ENCODE measurements at places on chromosomes 3 and 15.
A peak's percentile ranks its signal among the peaks of the same experiment; 100 is the strongest.

DNA sequence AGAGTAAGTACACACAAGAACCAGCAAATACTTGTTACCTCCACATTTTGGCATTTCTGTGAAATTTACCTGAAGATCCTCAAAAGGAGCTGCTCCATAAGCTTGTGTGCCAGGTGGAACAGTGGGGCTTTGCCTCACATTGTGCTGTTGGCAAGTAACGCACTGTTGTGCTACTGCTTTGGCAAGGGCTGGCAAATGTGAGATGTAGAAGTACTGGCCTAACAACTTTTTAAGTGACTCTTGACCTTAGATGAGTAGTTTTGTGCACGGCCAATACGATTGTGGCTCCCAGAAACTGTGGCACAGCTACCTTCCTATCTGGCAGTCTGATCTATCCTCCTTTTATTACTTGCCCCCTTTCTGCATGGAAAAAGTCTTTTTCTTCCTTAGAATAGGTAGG, 337.0 kb downstream of the KCNH8 start:
- DNase-seq: no peak

GRCh38 chr15:90482124-90483011, 47.4 kb upstream of the CRTC3 start:
- peak; percentile 51 for DNase-seq

- no peak for DNase-seq
Measured at GRCh38 chr15:94443186-94443585, 211.8 kb downstream of the MCTP2 start.

DNA sequence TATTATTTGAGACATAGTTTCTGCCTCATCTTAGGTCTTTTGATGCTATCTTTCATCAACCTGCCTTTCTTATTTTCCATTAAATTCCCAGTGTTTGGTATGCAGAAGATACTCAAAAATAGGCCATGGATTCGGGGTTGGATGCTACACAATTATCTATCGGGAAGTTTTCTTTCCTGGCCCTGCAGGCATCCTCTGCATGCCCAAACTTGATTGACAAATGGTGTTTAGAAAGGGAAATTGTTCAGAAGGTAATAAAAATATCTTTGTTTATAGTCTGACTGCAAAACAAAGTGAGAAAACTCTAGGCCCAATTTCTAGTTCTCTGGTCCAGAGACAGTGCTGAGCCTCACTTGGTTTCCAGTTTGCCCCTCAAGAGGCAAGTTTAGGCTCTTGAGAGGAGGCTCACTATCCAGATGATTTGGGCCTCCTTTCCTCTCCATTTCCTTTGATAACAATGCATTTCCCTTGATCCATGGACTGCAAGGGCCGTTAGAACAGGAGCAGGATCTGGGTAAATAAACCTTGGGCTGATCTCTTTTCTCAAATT, 157.1 kb upstream of the DPH6 start:
- no peak for DNase-seq

DNA sequence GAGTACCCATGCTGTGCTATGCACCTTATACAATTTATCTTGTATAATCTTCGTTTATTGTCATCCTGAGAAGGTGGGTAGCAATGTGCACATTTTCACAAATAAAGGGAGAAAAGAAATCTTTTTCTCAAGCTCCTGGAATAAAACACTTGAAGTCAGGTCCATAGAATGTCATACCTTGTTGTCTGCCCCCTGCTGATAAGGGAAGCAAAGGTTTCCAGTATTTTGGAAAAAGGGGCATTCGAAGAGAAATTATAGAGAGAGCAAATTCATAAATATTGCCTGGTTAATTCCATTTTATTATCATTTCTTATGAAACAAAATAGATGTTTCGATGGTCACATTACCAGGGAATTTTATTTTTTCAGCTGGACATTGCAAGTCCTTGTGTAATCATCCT, 277.8 kb downstream of the RAP2B start:
- no peak for DNase-seq

Measured in KG1 (cell line).